Activated CD8-positive, alpha-beta memory T cell treated with anti-CD3 and anti-CD28 coated beads for 1 hour (primary cell): ENCODE measurements at places on chromosomes 1 and 21.

DNA sequence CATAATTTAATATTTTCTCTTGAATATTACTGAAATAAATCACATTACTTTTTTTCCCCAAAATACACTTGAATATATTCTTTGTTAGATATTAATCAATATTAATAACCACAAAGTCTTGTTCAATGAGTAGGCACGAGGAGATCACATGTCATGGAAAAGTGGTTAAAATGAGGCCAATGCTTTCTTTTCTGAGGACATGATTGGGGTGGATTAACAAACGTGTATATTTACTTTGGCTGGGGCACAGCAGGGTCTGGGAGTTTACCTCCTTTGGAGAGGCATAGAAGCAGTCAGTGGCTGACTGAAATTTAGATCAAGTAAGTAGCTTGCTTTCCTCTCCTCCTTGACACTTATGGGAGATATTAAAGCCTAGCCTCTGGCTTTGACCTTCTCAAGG, 664.3 kb upstream of the B3GALT2 start:
- no peak for DNase-seq

DNA sequence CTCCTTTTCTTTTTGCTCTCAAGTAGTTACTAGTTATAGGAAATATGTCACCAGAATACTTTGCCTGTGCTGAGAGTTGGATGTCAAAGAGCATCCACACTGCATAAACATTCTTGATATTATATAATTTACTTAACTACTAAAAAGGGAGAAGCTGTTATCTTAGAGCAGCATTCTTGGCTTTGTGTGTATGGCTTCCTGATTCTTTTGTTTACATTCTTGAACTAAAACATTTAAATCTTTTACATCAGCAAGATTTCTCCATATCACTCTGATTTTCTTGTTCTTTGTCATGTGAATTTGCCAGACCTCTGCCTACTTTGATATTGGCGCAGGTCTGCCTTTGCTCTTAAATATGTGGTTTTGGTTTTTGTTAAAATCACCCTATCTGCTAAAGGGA, 48.8 kb downstream of the SUCO start:
- no peak for DNase-seq

DNA sequence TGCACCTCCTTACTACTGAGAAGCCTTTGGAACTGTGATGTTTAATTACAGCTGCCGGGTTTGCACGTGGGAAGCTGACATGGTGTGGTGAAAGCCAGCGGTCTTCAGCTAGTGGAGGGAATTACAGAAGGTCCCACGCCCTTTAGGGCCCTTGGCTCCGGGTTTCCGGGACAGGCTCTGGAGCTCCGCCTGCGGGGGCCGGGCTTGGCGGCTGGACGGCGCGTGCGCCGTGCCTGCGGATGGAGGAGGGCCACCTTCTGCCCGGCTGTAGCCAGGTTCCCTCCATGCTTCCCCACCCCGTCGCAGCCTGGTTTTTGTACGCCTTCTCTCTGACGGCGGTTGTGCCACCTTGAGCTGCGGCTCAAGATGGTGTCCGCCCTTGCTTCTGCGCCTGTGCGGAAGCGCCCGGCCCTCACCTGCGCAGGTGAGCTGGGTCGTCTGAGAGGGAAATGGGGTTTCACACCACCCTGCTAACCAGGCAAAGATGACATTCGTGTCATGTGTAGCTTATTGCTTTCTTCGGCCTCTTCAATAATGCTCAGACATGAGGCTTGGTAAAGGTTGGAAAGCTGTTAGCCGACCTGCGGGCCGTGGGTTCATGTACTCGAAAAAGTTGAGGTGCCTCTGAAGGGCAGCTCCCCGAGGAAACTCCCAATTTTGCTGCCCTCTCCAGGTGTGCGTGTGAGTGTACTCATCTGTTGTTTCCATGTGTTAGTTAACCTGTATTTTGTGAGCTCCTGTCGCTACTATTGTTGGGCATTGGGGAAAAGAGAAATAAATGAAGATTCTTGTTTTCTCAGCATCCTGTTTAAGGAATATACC, 36.6 kb upstream of the OPRD1 start:
- peak; percentile 49 for DNase-seq

DNA sequence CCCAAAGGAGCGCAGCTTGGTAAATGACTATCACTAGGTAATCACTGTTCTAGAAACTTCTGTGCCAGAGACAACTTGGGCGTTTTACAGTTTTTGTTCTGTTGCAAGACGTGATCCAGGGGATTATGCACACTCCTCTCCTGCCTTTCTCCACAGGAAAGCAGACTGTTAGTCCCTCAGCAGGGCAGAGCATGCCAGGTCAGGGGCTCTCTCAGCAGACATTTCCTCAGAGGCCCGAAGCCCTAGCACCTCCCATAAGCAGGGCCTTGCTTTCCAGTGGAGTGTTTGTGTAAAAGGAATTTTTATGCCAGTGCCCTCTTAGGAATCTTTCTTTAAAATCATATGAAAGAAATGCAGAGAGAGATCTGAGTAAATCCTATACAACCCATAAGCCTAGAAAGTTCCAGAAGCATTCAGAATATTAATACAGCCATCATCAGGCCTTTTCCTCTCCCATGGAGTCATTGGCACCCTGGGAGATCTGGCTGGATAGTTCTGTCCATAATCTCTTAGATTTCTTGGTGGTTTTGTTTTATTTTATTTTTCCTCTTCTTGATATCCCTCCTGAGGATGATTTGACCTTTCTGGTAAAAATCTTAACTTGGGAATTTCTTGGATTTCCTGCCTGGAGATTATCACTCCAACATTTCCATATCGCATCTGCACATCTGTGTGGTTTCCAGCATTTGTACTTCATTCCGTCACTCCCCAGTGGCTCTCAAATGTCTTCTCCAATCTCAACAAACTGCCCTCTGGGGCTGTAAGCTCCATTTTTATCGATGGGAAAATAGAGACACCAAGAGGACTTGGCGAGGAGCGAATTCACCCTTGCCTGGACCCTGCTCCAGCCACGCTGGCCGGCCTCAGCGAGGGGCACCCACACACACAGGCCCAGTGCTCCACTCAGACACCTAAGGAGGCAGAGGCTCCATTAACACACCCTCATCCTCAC, 116.1 kb downstream of the PSMG1 start:
- no peak for DNase-seq

- DNase-seq, result no peak
Observed at GRCh38 chr1:208569181-208569580, 325.0 kb upstream of the PLXNA2 start.

DNA sequence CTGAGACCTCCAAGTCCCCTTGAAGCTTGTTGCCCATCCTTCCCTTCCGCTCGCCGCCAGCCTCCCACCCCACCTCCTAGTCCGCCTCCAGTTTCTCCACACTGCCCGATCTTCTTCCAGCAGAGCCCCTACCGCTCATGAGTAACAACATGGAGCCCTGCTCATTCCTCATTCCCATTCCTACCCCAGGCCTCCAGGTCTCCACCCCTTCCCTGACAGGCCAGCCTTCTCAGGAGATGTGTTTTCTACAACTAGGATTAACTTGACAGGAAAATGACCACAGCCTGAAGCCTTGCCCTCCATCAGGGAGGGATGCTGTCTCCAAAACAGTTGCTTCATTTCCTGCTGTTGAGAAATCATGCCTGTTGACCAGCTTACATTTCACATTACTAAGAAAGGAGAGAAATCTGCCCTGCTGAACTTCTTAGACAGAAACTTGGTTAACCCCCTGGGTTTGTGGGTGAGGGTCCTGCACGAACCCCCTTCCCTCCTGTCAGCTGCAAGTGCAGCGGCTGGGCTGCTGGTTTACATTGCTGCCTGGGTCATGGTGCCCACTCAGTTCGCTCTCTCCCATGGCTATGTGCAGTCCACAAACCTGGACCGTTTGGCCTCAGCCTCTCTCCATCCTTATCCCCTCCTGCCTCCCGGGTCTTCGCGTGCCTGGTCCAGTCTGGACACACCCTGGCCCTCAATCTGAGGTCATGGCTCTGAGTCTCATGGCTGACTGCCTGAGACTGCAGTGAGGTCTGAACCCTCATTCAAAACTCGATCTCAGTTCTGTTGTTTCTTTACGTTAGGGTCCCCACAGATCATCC, 16.1 kb upstream of the CHI3L1 start:
- no peak for DNase-seq

- DNase-seq, result no peak
Observed at GRCh38 chr1:100443811-100444571, 91.7 kb downstream of the CDC14A start.

GRCh38 chr1:94674876-94675275, 133.3 kb upstream of the F3 start:
- no peak for DNase-seq

DNA sequence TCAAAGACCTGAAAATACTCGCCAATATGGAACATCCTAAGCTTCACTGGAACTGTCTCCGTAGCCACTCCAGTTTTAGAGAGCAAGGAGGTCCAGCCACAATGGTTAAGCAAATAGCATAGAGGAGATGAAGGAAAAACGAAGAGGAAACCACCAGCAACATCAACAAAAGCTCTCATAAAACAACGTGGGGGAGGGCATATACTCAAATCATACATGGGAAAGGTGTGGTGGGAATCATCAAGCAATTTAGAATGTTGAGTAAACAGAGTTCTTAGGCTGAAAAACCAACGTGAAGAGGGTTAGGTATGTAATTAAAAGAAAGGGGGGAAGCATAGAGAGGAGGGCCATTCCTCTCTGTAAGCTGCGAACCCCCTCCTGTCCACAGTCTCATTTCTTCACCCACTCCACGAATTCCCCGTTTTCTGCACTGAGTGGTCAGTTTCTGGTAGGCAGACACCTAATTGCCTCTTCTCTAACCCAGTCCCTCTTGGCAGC, 1.0 kb downstream of the TMEM59 start:
- DNase-seq, result no peak

GRCh38 chr1:66981679-66982078, 56.9 kb downstream of the MIER1 start:
- no peak for DNase-seq

DNA sequence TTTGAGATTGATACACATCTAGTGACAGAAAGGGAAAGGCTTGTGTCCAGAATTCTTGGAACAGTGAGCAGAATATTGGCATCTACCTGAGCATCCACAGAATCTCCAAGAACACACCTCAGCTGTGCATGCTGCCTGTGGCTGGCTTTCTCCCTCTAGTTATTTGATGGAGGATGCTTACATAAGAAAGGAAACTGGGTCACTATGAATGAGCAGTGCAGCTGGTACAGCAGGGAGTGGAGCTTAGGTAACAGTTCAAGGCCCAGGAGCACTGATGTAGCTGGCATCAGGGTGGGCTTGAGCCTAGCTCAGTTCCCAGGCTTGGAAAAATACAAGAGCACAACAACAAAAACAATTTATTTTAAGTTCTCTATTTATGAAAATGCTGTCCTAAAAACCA, 26.3 kb downstream of the RGS8 start:
- DNase-seq, result no peak

DNA sequence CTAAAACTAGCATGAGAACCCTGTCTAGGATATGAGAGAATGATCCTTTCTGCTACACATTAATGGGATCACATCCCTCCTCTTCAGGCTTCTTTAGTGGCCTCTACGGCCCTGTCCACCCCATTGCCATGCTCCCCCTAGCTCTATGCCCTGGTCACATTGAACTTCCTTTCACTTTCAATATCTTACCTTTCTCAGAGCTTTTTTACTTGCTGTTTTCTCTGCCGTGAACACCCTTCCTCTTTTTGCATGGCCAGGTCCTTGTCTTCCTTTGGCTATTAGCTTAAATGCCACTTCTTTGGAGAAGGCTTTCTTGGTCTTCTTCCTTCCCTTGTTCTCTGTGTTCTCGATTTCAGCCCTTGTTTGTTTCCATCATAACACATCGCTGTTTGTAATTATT, 97.4 kb downstream of the GIPC2 start:
- DNase-seq, result no peak
